ENCODE measurements at places on chromosomes 16 and 17.

DNA sequence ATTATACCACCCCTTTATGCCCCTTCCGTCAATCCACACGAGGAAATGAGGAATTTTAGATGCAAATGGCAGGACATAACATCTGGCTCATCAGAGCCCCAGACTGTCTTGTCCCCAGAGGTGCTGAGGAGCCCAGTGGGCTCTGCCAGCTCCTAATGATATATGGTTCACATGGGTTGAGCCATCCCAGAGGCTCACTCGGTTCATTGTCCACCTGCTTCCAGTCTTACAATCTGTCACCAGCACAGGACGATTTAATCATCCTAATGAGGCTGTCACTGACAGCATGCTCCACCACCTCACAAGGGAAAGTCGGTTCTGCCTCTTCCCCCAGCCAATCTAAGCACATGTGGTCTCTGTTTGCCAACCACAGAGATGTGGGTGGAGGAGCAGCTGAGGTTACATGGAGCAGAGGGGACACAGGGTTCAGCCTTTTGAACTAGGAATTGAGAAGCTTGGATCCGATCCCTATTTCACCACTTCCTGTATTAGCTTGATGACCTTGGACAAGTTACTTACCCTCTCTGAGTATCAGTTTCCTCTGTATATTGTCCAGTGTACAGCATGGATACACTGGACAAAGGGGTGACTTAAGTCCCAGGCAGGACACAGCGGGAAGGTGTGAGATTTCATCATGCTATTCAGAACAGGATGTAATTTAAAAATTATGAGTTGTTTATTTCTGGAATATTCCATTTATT, 27.0 kb upstream of the DHX8 start:
- peak; percentile 36 for DNase-seq

GRCh38 chr17:75666959-75667790, at the start of the genes RECQL5 and SAP30BP:
Gene RECQL5 (minus strand): TSS chr17:75667154. CDS start chr17:75666557, 597 bp downstream.
Gene SAP30BP (plus strand): TSS chr17:75667338. CDS start chr17:75667373, 35 bp downstream.
- peak; percentile 98 for DNase-seq

DNA sequence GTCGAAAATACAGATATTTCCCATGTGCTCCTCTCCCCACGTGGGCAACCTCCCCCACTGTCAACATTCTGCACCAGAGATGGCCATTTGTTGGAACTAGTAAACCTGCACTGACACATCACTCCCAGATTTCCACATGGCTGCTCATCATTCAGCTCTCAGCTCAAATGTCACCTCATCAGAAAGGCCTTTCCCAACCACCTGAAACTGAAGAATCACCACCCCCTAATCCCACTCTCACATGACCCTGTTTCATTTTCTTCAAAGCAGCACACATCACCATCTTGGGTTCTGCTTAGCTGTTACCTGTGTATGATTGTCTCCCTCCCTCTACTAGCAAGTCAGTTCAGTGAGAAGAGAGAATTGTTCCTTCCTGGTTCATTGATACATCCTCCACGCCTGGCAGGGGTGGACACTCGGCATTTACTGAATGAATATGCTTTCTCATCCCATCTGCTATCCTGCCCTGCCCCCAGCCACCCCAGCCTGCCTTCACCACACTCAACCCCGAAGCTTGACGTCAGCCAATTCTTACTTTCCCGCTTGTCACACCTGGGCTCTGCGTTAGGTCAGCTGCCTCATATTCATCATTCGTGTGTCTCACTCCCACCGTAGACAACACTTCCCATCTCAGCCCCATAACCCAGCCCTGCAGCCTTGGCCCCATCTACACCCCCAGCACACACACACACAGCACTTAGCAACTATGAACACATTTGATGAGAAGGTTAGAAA, 1.5 kb downstream of the C17orf114 start:
- DNase-seq = no peak

DNA sequence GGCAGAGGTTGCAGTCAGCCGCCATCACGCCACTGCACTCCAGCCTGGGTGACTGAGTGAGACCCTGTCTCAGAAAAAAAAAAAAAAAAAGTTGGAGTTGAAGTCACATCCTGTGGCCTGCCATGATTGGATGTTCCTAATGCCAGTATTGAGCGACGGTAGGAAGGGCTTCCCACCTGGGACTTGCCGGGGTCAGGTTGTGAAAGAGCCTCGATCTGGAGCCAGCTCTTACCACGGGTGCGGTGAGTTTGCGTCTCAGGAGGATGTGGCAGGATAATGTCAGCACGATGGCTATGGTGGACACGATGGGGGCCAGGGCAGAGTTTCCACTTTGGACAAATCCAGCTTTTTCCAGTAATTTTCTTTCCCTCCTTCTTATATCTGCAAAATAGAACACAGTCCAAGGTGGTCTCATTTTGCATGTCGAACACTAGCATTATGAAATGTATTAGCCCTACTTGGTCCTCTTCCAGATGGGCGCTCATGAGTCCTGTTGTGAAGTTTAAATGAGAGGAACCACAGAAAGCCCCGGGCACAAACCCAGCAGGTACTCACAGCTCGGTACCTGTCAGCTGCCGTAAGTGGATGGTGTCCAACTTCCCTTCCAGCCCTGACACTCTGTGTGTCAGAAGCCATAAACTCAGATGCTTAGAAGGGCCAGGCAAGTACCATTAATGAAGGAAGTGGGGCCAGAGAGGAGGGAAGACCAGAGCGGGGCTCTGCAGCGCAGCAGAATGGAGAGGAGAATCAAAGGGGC, 22.2 kb downstream of the ABCC12 start:
- no peak for DNase-seq

GRCh38 chr16:50585331-50585776, 37.2 kb downstream of the NKD1 start:
- peak; percentile 48 for DNase-seq

GRCh38 chr17:56159826-56160380, 6.6 kb downstream of the ANKFN1 start:
- no peak for DNase-seq

GRCh38 chr17:81719410-81720266, 7.6 kb downstream of the SLC25A10 start:
- DNase-seq = no peak

DNA sequence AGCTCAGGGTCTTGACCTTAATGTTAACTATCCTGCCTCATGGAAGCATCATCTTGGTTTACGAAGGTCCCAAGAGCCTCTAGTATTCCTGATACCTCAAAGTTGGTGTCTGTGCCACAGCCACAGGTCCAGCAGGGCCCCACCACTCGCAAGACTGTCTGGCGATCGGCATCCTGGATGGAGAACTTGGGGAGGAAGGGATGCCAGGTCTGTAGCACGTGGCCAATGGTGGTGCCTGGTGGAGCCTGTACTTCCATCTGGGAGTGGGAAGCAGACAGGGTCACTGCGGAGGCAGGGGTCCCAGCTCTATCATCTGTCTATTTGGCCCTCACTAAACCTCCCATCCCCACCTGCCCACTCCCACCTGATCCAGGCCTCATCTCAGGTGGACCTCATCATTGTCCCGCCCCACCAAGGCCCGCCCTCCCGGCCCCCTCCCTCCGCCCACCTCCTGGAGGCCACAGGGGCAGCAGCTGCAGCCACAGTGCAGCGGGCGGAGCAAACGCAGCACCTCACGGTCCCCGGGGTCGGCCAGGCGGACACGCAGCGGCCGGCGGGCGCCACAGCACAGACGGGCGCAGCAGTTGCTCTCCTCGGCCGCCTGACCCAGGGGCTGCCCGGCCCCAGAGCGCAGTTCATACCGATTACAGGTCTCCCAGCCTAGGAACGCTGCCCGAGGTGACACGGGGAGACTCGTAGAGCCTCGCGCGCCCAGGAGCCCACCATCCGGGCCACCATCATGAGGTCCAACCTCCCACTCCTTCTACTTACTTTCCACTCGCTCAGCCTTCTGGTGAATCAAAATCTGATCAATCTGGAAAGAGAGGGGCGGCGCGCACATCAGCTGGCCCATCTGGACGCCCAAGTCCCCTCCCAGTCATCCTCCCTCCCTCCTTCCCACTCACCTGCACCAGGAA, 1.4 kb downstream of the PLSCR3 start:
- peak; percentile 25 for DNase-seq

- DNase-seq = no peak
These were observed 15.4 kb downstream of the RHBDL3 start for GRCh38 chr17:32281011-32281451.

GRCh38 chr16:72270531-72270930, 98.6 kb upstream of the PMFBP1 start:
- DNase-seq = peak; percentile 46

DNA sequence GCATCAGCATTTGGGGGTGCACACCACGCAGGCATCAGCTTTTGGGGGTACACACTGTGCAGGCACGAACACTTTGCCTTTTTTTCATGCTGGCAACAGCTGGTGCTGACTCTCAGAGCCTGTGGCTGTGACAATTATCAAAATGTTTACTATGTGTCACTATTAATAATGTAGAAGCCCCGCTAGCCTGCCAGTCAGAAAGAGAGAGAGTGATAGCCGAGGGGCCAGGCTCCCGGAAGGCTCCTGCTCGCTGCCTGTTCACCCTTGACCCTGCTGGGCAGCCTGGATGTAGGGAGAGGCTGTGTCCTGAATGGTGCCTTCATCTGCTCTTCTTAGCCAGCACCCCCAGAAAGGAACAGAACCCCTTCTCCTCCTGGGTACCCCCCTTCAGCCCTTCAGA, 61.9 kb downstream of the SDK2 start:
- no peak for DNase-seq

DNA sequence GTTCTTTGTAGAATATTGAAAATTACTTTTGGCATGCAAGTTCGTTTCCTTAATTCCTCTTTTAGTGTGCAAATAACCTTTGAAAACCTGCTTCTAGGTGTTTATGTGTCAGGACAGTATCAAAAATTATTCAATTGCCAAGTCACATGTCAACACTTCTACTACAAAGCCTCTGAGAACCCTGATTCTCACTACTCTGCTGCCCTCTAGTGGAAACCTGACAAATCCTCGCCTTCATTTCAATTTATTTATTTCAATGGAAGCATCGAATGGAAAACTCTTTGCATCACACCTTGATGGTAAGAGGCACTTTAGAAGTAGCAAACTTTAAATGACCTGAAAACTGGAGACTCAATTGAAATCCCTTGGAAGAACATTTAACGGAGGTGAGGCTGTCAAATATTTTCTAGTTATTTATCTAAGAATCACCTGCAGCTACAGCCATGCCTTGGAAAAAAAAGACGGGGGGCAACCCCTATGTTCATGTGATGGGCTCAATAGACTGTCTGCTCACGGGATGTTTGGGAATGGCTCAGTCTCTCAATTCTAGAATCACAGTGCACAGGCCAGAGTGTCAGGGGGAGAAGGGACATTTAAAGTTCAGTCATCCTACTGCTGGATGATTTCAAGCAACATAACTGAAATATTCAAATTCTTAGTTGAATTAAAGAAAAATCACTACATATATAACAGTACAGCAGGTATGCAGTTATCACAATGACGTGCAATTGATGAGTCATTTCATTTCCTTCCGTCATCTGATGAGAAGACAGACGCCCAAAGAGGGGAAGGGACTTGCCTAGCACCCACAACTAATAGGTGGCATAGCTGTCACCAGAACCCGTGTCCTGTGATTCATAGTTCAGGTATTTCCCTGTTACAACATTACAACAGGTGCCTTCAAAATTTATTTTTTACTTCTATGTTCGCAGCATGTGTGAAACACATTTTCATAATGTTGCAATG, 563.9 kb downstream of the TOX3 start:
- peak; percentile 40 for DNase-seq

DNA sequence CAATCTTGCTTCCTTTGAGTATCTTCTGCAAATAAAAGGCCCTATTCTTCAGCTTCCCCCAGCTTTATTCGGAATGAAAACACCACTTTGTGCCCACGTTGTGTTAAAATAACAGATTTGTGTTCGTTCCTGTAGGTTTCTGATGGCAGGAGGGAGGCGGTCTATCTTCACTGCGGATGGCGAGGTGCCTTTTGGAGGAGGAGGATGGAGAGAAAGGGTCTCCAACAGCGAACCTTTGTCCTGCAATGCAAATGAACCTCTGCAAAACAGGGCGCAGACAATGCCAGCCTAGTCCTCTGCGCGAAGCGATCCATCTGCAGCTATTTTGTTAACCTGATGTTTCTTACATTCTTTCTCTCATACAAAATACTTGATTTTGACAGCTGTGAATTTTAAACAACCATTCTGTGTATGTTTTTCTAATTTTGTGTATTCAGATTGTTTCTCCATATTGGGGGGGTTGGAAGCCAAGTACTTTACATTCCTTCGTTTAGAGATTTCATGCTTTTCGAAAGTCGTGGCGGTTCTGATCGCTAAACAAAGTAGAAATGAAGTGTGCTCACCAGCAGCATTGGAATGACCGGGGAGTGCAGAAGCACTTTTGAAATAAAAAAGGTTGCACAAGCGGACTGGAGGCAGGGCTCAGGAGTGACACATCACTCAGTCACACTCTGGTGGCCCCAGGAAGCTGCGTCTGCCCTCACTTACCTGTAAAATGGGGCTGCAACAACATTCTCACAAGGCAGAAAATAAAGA, 279.0 kb upstream of the IRX5 start:
- DNase-seq = no peak

- DNase-seq = no peak
These were observed 33.1 kb downstream of the DNAH3 start for GRCh38 chr16:21117567-21117966.

DNA sequence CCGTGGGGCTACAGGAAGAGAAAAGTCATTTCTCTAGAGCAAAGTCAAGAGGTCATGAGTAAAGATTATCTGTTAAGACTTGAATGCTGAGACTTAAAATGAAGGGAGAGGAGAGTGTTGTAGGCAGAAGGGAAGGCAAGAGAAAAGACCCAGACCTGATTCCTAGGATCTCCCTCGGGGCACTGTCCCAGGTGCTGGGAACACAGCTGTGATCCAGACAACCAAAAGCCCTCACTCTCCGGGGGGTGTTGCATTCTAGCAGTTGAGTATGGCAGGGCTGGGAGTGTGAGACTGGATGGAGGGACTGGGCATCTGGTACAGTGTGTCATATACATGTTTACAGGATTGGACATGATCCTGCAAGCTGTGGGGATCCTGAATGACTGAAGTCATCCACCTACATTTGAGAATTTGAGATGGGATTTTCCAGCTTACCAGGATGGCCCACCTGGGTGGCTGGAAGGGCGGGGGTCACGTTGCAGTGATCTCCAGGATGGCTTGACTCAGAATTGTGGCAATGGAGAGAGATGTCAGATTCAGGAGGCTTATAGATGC, 29.1 kb downstream of the ARSG start:
- no peak for DNase-seq

GRCh38 chr16:56134790-56135189, 56.5 kb upstream of the GNAO1 start:
- no peak for DNase-seq

GRCh38 chr17:51017270-51017669, 103.4 kb downstream of the SPAG9 start:
- DNase-seq = no peak

GRCh38 chr17:50469671-50470305, 1.1 kb upstream of the CHAD start:
- no peak for DNase-seq

GRCh38 chr16:46739934-46740333, 8.2 kb downstream of the MYLK3 start:
- no peak for DNase-seq

All from large intestine (tissue), 12 donors.